ENCODE measurements at places on chromosomes 3 and 15. TPM values are rescaled to one million over a fixed set of nuclear protein-coding genes. Genes with fewer than 3 reads are reported as not detected.

- no peak for DNase-seq
Measured at GRCh38 chr15:86494475-86494874, 414.8 kb downstream of the AGBL1 start.

GRCh38 chr15:27973886-27974285, 125.2 kb downstream of the OCA2 start:
- no peak for DNase-seq

DNA sequence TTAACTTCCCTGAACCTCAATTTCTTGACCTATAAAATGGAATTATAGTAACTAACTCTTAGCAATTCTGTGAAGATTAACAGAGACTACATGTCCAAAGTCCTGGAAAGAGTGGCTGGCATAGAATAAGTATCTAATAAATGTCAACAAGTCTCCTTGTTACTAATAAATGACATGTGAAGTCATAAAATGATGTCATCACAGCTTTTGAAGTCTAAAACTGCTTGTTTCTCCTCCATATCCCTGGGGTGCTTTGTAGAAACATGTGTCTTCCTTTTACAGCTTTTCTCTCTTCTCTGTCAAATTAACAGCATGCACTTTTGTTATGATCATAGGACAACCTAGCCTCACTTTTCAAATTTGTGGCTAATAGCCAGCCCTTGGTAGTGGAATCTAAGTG, 510.2 kb downstream of the NTRK3 start:
- DNase-seq, result no peak

DNA sequence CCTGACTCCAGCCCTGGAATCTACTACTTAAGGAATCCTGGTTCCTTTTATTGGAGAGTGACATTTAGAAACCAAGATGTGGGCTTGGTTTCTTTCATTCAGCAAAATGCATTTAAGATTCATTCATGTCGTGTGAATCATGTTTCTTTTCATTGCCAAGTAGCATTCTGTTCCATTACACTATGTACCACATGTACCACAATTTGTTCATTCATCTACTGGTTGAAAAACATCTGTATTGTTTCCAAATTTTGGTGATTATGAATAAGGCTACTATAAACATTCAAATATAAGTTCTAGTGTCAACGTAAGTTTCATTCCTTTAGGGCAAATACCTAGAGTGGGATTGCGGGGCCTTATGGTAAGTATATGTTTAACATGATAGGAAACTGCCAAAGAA, 264.2 kb downstream of the VPS13C start:
- no peak for DNase-seq

DNA sequence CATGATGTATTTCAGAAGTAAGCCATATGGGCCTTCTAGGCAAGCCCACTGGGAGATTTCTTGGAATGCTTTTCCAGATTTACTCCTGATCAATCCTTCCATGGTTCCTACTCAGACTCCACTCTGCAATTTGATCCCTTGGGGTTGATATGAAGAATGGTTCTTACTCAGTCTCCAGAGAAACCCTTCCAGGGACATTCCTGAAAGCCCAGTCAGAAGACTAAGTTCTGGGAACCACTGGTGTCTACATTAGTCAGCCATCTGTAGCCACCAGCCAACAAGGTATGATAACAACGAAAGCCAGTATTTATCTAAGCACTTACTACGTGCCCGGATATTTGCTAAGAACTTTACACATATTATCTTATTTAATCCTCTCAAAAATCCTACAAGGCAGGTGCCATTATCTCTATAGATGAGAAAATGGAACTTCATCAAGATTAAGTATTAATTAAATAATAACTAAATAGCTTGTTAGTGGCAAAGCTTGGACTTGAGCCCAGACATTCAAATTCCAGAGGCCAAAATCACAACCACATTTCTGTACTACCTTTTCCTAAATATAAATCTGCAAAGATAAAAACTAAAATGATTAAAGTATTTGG, 32.7 kb downstream of the ZNF385D start:
- no peak for DNase-seq

DNA sequence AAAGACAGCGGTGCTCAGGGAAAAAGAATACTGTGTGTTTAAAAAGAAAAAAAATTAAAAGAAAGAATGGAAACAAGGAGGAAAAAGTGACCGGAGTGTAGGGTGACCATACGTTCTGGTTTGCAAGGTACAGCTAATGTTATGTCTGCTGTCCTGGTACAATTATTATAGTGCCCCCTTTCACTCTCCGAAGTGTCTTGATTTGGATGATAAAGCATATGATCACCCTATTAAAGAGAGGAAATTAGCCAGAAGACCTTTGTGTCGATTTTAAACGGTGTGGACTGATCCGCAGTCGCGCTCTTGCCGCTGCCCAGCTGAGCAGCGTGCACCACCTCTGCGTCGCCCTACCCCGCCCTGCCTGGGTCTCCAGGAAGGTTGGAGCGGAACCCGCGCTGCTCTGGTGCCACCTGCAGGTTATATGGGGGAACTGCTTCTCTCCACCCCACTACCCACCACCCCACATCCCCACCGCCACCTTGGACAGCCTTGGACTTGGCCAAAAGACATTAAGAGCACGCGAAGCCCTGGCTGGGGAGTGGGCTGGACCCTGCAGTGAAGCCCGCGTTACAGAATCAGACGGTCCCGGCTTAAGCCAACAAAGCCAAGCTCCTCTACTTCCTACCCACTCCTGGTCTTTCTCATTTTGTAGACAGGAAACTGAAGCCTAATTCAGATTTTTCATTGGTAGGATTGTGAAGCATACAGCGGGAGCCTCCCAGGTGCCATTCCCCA, 41.2 kb upstream of the UBE2Q2 start:
- no peak for DNase-seq

DNA sequence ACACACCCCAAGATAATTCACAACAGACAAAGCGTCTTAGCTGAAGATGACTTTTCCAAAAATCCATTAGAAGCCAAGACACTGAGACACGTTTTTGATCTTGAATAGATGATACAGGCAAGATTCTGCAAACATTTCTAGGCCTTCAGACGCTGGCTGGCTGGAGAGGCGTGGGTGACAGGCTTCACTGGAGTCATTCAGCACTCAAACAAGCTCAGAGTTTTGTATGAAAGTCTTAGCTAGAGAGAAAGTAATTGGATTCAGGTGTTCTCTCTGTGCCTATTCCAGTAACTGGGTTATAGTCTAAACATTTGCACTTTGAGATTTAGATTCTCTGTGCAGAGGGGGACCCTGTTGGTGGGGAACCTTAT, 147.7 kb upstream of the BHLHE40 start:
- DNase-seq, result no peak

GRCh38 chr15:71325481-71325880, 210.2 kb downstream of the THSD4 start:
- no peak for DNase-seq

Gene EXD1
- total RNA-seq, result not detected

Gene FBXW12
- total RNA-seq, result not detected
